ENCODE measurements at places on chromosomes 7 and 10. TPM values are rescaled to one million over a fixed set of nuclear protein-coding genes. Genes with fewer than 3 reads are reported as not detected.

PTN gene
- total RNA-seq, result 28.6 TPM

GTF2IRD2 gene
- total RNA-seq, result 4.3 TPM

MUC12 gene
- 7.0 TPM for total RNA-seq

- no peak for DNase-seq
Observed at GRCh38 chr7:124907490-124907889, 22.1 kb downstream of the POT1 start.

GRCh38 chr10:31867646-31868045 is 61.0 kb downstream of the ARHGAP12 start:
- DNase-seq, result no peak

DNA sequence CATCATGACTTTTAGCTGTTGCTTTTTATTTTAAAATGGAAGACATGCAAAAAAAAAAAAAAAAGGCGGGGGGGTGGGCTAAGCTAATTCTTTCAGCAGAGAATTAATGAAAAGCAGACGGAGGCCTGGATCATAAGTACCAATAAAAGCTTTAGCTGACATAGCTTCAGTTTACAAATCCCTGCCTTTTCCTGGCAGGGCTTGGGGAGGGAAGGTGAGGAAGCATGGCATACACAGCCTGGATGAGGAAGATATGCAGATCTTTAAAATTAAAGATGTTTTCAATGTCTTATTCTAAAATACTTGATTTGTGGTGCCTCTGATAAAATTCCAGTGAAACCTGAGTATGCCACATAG is 57.0 kb downstream of the ICA1 start:
- DNase-seq, result no peak

- peak; percentile 23 for DNase-seq
Observed at GRCh38 chr7:141649865-141650634, 51.9 kb downstream of the DENND11 start.

GRCh38 chr7:41881331-41882130 is 178.6 kb upstream of the INHBA start:
- no peak for DNase-seq

DNA sequence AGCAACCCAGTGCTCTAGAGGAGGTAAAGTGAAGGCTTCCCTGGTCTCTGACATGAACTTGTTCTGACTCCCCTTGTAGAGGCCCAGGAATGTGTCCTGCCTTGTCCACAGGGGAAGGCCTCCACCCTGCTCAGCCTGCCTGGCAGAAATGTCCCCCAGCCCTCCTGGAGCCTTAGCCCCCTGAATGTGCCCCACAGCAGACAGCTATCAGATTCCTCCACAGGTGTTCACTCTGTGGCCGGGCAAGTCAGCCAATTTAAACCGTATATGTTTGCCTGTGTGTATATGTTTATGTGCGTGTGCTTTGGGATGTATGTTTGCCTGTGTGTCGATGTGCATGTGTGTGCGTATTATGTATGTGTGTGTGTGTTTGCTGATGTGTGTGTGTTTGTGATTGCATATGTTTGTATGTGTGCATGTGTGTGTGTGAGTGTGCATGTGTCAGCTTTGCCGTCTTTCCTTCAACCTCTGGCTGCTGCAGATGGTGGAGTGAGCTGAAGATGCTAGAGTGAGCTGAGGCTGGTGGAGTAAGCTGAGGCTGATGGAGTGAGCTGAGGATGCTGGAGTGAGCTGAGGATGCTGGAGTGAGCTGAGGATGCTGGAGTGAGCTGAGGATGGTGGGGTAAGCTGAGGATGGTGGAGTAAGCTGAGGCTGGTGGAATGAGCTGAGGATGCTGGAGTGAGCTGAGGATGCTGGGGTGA is 68.9 kb upstream of the ANTXRL start:
- no peak for DNase-seq

GRCh38 chr7:2632733-2633537 is 1.1 kb downstream of the TTYH3 start:
- DNase-seq, result no peak
